ENCODE measurements at places on chromosomes 5 and 9. TPM values are rescaled to one million over a fixed set of nuclear protein-coding genes. Genes with fewer than 3 reads are reported as not detected.

The SLCO4C1 gene
- 0.63 TPM for total RNA-seq

DNA sequence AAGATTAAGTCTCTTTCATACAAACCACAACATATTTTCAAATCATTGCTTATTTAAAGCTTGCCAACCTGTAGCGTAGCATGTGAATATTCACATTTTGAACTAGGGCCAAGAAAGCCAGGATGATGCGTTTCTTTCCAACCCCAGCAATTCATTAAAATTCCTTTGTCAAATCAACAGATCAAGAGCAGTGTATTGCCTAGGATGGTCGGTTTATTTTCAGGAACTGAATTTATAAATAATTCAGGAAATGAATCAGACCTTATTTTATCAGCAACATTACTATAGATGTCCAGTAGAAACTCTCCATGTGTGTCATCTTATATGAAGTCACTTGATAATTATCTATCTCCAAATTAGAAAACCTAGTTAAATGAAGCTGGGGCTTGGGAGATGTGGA is 13.2 kb upstream of the AUH start:
- DNase-seq: no peak

DNA sequence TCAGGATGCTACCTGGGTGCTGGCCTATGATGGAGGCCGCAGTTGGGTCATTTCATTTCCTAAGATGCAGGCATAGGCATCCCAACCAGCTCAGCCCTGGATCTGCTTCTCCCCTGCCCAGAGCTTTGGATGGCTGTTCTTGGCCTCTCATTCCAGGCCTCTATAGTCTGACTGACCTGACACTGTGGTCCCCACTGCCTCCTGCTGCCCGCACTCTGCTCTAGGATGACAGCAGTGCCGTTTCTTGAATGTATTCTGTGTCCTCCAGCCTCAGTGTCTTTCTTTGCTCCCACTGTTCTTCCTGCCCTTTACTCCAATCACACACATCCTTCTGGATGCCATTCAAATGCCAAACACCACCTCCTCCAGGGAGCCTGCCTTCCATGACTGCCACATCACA is 235.7 kb downstream of the HSPA4 start:
- no peak for DNase-seq

DNA sequence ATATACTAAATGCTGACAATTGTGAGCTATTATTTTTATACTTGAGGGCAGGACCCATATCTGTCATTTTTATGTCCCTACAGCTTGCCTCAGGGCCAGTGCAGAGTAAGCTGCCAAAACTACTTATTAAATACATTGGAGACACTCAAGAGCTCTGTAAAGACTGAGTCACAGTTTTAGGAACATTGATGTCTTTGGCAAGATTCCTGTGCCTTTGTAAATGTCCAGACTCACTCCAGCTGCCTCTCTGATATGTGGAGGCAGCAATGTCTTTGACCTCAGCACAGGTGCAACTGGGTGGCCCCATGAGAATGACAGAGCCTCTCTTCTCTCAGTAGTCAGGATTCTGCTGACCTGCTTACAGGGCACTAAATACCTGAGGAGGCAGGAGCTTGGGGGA is 363.2 kb downstream of the OSTF1 start:
- no peak for DNase-seq

- DNase-seq: no peak
Measured at GRCh38 chr5:108459769-108460168, 77.9 kb upstream of the FBXL17 start.
